Purkinje cell (primary cell): ENCODE measurements at places on chromosomes 11 and 22. TPM values are rescaled to one million over a fixed set of nuclear protein-coding genes. Genes with fewer than 3 reads are reported as not detected.

HBE1 gene
- not detected in 2 replicates for polyA plus RNA-seq

CHST1 gene
- 3.8 and 9.0 TPM in 2 replicates for polyA plus RNA-seq

RAB39A gene
- polyA plus RNA-seq = 1.1 and 2.8 TPM in 2 replicates

OTOG gene
- not detected in 2 replicates for polyA plus RNA-seq

MIEF1 gene
- polyA plus RNA-seq = 9.0 and 9.3 TPM in 2 replicates

PKDREJ gene
- not detected in 2 replicates for polyA plus RNA-seq

LMNTD2 gene
- not detected in 2 replicates for polyA plus RNA-seq

POLA2 gene
- polyA plus RNA-seq = 1.6 and 4.8 TPM in 2 replicates

OR4D6 gene
- polyA plus RNA-seq = not detected in 2 replicates

LRRC10B gene
- polyA plus RNA-seq = not detected in 2 replicates

NAP1L4 gene
- polyA plus RNA-seq = 180 and 254 TPM in 2 replicates

NEU3 gene
- polyA plus RNA-seq = 0.97 and 1.7 TPM in 2 replicates

RASL10A gene
- 9.5 TPM in 1 of 2 replicates, not detected in the other for polyA plus RNA-seq

EMID1 gene
- polyA plus RNA-seq = 0.98 TPM in 1 of 2 replicates, not detected in the other

SLC22A12 gene
- polyA plus RNA-seq = not detected in 2 replicates

NTM gene
- 204 and 320 TPM in 2 replicates for polyA plus RNA-seq

HEPHL1 gene
- polyA plus RNA-seq = not detected in 2 replicates

CATSPER1 gene
- 0.59 TPM in 1 of 2 replicates, not detected in the other for polyA plus RNA-seq

OR52N4 gene
- polyA plus RNA-seq = not detected in 2 replicates

OR52H1 gene
- not detected in 2 replicates for polyA plus RNA-seq

OR4A16 gene
- polyA plus RNA-seq = not detected in 2 replicates
